ENCODE measurements at places on chromosomes 12 and 14. TPM values are rescaled to one million over a fixed set of nuclear protein-coding genes. Genes with fewer than 3 reads are reported as not detected.

Gene TMX1
- total RNA-seq: 54.6 TPM

Gene SPIC
- not detected for total RNA-seq

Gene ACVR1B
- total RNA-seq: 15.9 TPM

Gene DYRK4
- 17.6 TPM for total RNA-seq

Gene PSEN1
- total RNA-seq: 60.6 TPM

Gene PTPRR
- 1.3 TPM for total RNA-seq

Gene REC8
- 3.1 TPM for total RNA-seq

Gene EFS
- total RNA-seq: 8.5 TPM
